Effector memory CD4-positive, alpha-beta T cell (primary cell): ENCODE measurements at places on chromosomes 5 and 9.

- no peak for DNase-seq
These were observed 13.0 kb downstream of the SLC4A9 start for GRCh38 chr5:140372971-140373487.

GRCh38 chr5:157912621-157913325 lies 53.8 kb upstream of the CLINT1 start:
- DNase-seq: no peak

DNA sequence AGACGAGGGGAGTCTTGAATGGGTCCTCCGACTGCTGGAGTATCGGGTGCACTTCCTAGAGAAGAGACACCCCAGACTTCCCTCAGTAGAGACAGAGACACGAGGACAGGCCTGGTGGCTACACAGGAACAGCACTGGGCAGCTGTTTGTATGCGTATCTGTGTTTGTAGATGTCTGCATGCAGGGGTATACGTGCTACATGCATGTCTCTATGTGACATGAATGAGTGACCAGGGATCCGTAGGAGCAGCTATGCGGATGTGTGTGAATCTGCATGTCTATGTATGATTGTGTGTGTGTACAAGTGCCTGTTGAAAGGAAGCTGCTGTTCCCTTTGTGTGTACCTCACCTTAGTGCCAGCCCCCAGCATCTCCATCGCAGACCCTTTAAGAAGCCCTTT lies 31.2 kb downstream of the CNTFR start:
- no peak for DNase-seq

- no peak for DNase-seq
These were observed 236.2 kb upstream of the NREP start for GRCh38 chr5:111993242-111993641.

DNA sequence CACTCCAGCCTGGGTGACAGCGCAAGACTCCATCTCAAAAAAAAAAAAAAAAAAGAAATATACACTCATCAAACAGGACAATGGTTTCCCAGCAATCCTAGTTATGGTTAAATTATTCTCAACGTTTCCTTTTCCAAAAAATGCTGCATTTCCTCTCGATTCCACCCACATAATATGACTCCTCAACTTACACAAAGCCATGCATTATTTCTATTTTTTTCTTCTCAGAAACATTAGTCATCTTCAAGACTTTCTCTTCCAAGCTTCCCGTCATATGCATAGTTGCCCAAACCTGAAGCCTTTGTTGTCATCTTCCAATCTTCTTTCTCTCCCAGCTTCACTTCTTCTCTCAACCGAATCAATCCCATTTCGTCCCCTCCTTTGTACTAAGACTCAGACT lies 61.4 kb upstream of the RANBP6 start:
- no peak for DNase-seq

GRCh38 chr9:97039514-97039860 lies 545 bp upstream of the CTSV start:
- DNase-seq: no peak
